GM04504 (cell line): ENCODE measurements at places on chromosomes 5 and 9.

GRCh38 chr5:126000507-126000906 lies 422.7 kb upstream of the GRAMD2B start:
- DNase-seq, result no peak

DNA sequence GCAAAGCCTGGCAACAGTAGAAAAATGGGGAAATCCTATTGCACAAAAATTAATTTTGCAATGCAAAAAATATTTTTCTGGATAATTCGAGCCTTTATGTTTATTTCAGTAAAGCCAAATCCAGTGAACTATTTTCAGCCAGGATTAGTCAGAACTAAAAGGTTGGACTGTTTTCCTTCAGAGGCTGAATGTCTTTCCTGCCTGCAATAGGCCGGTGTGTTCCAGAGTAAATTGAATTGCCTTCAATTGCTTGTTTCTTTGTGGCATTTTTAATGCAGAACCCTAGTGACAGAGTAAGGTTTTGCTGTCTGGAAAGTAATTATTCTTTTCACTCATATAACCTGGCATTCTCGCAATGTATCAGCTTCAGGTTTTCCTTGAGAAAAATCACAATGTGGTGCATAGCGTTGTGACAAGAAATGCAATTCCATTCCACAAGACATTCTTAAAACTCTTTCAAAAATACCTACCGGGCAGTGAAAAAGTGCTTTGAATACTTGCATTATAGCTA lies 183.7 kb downstream of the GLIS3 start:
- no peak for DNase-seq

DNA sequence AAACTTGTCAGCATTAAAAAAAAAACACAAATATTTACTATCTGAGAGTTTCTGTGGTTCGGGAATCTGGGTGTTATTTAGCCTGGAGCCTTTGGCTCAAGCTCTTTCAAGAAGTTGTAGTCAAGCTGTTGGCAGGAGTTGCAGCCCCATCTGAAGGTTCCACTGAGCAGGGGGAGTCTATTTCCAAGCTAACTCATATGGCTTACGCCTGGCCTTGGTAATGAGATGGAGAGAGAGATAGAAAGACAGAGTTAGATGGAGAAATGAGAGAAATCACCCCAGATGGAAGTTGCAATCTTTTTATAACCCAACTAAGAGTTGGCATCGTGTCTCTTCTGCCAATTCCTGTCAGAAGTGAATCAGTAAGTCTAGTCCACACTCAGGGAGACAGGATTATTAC lies 1075.2 kb upstream of the SEMA6A start:
- no peak for DNase-seq

DNA sequence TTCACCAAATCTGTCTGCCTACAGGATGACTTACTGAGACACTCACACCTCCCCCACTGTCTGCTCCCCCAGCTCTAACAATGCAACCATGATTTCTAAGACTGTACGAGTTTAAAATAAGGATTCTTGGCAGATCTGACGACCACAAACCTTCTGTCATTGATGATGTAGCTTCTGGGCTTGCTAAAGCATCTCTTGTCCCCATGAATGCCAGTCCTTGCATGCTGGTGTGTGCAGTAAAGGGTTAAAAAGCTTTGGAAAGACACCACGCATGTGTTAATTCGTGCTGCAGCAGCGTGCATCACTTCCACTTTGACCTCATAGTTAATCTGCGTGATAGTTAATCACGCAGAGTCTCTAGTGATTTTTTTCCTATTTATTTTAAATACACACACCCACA lies 411 bp upstream of the GABRG2 start:
- DNase-seq, result no peak

DNA sequence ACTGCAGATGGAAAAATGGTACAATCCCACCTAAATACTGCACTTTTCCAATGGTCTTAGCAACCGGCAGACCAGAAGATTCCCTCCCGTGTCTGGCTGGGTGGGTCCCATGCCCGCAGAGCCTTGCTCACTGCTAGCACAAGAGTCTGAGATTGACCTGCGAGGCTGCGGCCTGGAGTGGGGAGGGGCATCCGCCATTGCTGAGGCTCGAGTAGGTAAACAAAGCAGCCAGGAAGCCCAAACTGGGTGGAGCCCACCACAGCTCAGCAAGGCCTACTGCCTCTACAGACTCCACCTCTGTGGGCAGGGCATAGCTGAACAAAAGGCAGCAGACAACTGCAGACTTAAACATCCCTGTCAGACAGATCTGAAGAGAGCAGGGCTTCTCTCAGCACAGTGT lies 221.6 kb upstream of the CTNND2 start:
- DNase-seq, result no peak

DNA sequence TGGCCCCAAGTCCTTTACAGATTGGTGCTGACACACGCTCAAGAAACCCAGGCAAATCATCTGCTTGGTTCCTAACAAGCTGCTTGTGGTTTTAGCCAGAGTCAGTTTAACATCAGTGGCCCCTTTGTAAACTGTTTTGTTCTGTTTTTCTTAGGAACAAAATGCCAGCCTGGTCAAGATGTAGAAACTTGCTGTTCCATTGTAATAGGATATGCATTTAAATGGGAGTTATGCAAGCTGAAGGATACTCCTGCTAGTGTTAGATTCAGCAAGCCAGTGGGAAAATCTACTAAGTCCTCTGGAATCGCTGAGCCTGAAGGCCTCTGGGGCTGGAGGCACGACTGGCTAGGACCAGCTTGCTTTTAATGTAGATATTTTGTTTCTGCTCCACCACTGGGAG lies 391.1 kb downstream of the TLE4 start:
- DNase-seq, result no peak

DNA sequence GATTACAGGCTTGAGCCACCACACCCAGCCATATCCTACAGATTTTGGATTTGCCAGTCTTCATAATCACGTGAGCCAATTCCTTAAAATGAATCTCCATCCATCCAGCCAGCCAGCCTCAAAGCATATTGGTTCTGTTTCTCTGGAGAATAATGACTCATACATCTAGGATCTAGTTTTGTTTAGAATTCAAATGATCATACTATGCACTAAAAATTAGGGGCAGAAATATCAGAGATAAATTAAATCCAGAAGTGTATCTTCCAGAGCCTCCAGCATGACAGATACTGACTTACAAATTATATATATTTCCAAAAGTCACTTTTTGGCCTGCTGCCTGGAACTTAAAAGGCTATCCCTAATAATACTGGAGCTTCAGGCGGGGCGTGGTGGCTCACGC lies 119.1 kb upstream of the NR5A1 start:
- DNase-seq, result no peak

DNA sequence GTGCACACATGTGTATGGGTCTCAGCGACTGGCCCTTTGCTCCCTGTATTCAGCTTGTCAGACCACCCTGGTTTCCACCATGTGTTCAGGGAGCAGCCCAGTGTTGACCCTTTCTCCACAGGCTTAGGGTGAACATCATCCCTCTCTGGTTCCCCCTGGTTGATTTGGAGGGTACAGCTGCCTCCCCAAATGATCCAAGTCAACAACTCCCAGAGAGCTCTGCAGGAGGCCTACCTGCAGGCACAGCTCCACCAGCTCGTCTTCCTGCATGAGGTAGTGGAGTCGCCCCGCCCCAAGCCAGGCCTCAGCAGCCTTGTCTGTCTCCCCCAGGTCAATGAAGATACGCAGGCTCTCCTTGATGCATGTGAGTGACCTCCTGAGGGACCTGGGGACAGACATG lies 50.5 kb downstream of the SH3TC2 start:
- no peak for DNase-seq

GRCh38 chr5:107340631-107341030 lies 330.1 kb downstream of the EFNA5 start:
- no peak for DNase-seq

DNA sequence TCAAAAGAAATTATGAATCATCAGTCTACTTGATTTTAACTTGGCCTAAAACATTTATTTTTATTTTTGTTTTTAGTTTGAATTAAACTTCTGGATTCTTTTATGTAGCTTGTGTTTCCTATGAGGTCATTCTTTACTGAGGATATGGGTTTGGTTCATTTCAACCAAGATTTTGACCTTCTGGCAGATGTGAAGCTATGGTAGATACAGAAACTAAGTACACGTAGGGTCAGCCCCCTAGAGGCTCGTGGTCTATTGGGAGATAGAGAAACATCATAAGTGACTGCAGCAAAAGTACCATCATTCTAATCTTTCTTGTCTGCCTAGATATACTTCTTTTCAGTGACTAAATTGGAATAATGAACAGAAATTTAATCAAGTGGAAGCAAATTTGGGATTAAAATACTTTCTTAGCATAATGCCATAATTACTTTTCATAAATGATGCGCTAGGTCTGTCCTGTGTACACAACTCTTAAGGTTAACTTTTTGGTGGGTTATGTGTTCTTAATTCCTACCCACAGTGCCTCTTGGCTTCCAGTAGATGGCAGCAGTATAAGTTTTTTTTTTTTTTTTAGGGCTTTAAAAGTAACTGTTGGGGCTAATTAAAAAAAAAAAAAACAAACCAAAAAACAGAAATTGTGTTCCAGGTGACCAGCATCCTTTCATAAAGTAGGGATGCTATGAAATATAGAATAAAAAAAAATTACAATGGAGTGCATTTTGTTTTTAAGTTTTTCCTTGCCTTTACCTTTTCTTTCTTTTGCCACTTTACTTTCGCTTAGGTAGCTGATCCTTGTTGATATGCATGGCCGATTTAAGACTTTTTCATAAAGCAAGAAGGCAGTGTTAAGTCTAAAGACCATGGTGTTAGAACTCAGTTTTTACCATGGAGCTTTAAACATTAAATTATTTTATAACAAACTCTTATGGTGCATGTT lies 49.9 kb downstream of the LRRTM2 start:
- no peak for DNase-seq

GRCh38 chr5:73655521-73656160 lies 29.6 kb downstream of the ARHGEF28 start:
- no peak for DNase-seq

- no peak for DNase-seq
These were observed 631 bp upstream of the RCL1 start for GRCh38 chr9:4792054-4792571.

DNA sequence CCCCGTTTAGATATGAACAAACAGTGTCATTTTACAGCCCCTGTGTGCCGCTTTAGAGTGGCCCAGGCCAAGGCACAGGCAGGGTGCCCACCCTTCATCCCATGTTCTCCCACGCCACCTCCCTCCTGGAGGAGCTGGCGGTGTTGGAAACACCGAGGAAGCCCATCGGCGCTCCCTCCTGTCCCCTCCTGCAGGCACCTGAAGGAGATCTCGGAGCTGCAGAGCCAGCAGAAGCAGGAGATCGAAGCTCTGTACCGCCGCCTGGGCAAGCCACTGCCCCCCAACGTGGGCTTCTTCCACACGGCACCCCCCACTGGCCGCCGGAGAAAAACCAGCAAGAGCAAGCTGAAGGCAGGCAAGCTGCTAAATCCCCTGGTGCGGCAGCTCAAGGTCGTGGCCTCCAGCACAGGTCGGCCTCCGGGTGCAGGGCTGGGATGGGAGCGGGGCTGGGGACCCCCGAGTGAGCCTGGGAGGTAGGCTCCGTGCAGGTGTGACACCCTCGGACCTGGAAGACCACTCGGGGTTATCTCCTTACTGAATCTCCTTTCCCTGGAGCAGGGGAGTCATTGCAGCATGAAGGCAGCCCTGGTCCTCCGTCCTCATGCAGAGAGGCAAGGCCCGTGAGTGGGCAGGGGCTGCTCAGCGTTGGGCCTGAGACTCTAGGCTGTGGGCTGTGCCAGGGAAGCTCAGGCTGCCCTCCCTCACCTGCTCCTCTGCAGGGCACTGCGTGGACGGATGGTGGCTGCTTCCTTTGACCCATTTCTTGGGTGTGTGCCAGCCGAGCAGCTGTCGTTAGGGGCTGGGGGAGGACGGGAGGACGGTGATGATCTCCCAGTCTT lies 113.9 kb downstream of the WNK2 start:
- no peak for DNase-seq

- no peak for DNase-seq
These were observed 615.0 kb upstream of the RIOK2 start for GRCh38 chr5:97797994-97798451.

- DNase-seq, result no peak
These were observed 46.2 kb downstream of the RECK start for GRCh38 chr9:36082931-36083330.

DNA sequence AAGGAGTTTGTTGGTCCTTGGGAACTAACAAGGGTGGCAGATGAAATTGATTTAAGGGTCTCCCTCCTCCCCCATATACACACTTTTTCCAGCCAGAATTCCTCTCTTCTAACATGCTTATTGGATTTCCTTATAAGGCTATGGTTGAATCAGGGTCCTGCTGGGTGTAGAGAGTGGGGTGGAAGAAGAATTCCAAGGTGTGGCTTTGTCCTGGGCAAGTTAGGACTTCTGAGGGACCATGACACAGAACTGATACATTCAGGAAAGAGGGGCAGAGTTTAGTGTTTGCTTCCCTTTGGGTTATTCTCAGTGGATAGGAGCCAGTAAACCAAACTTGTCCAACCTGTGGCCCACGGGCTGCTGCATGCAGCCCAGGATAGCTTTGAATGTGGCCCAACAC lies 116.5 kb downstream of the SNX18 start:
- DNase-seq, result no peak

- DNase-seq, result no peak
These were observed 1198.6 kb downstream of the CDH12 start for GRCh38 chr5:21654556-21654955.

DNA sequence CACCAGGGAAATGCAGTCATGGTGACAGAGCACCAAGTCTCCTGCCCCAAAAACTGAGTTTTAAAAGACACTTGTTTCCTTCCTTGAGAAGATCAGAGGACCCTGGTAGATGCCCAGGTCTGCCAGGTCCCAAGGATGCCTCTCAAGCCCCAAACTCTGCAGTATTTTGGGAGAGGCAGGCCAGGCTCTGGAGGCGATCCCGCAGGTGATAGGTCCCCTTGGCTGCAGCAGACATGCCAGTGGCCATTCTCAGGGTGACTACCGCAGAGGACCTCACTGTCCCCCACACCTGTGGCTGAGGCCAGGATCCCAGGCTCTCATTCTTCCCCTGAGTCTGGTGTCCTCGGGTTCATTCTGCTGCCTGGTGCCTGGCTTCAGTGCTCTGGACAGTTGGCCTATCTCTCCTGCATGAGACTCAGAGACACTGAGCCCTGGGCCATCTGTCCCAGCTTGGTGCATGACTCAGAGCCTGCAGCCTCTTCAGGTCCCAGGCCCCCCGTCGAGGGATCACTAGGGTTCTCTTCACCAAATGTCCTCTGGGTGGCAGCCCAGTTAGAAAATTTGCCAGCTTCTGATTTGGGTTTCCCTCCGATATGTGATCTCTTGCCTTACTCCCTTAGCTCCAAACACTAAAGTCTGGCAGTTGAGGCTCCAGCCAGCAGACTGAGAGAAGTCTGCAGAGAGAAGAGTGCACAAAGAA lies 59.7 kb upstream of the GARNL3 start:
- DNase-seq, result no peak

- no peak for DNase-seq
These were observed 21.9 kb upstream of the FSD1L start for GRCh38 chr9:105425816-105426433.

GRCh38 chr5:94440015-94440414 lies 178.4 kb downstream of the KIAA0825 start:
- DNase-seq, result no peak

DNA sequence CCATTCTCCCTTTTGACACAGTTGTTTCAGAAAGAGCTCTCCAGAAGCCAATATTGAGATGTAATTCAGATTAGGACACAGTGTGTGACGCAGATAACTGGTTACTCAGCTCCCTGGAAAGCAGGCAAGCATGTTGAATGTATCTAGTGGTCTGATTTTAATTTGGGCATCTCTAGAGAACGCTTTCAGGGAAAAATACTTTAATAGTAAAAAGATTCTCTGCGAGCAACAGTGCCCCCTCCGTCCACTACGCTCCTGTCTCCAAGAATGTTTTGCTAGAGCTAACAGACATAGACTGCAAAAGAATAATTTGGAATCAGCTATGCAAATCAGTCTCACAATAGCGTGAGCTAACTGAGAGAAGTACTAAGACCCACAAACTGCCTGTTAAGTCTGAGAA lies 23.3 kb downstream of the CFAP90 start:
- DNase-seq, result no peak
